ENCODE measurements at places on chromosomes 7 and 10.

GRCh38 chr10:13956826-13957225, 370.1 kb downstream of the PRPF18 start:
- peak; percentile 31 for DNase-seq

- no peak for DNase-seq
Observed at GRCh38 chr10:61313460-61313859, 139.7 kb downstream of the TMEM26 start.

DNA sequence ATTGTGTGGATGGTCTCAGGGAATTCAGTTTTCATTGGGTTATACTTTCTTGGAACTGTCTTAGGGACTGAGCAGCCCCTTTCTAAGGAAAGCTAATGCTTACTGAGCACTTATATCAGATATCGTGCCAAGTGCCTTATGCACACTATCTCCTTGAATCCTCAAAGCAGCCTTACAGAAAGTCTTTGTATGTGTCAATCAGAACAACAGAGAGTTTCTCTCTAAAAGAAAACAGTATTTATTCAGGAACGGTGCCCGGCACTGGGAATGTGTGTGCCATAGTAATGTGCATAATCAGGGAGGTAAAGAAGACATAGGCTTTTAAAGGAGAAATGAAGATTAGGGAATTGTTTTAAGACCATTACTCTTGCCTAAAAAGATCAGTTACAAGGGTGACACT, 17.3 kb downstream of the ANTXRL start:
- no peak for DNase-seq

- DNase-seq: no peak
Observed at GRCh38 chr10:133107442-133107841, 19.7 kb downstream of the ADGRA1 start.

DNA sequence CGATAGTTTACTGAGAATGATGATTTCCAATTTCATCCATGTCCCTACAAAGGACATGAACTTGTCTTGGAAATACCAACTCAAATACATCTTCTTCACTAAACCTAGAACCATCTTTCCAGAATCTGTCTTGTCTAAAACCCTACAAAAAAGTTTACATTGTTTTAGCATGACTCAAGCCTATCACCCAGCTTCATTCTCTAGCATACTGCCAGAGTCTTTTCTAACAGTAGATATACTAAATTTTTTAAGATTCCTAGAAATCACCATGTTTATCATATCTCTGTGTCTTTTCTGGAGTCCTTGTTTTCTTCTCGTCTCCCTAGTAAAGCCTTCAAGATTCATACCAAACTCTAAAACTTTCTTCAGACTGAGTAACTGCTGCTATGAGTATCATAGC, 129.7 kb downstream of the SEMA3E start:
- DNase-seq: no peak

DNA sequence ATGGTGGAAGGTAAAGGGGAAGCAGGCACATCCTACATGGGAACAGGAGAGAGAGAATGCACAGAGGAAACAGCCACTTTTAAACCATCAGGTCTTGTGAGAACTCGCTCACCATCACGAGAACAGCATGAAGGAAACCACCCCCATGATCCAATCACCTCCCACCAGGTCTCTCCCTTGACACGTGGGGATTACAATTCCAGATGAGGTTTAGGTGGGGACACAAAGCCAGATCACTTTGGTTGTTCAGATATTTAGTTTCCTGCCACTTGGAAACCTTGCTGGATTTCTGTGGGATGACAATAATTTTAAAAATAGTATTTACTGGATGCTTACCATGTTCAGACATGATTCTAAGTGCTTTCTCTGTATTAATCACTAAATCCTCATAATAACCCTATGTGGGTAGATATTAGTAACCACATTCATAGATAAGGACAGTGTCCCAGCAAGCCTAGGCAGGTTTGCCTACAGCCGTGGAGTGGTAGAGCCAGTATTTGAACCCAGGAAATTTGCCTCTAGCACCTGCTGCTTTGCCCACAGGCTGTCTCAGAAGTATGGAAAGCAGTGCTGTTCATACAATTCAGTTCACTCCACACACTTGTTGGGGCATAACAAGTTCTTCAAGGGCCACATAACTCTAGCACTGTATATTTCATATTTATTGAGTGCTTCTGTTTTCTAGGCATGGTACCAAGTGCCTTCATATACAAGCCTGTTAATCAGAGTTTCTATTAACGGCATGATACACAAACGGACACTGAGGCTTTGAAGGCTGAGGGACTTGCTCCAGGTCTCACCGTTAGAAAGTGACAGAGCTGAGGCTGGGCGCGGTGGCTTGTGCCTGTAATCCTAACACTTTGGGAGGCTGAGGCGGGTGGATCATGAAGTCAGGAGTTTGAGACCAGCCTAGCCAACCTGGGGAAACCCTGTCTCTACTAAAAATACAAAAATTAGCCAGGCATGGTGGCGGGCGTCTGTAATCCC, 8.3 kb downstream of the TLL2 start:
- no peak for DNase-seq

GRCh38 chr10:86712317-86712707, 44.0 kb downstream of the LDB3 start:
- DNase-seq: no peak

DNA sequence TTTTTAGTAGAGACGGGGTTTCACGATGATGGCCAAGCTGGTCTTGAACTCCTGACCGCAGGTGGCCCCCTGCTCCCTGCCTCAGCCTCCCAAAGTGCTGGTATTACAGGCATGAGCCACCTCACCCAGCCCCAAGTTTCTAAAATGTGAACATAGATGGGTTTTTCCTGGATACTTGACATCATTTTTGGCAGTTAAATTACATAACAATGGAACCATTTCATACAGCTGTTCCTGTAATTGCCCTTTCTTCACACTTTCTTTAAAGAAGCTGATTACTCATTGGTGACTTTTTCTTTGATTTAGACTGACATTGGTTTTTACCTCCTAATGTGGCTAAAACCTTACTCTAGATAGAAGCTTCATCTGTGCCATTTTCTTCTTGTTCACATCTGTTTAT, 5.9 kb downstream of the ZKSCAN1 start:
- DNase-seq: no peak

DNA sequence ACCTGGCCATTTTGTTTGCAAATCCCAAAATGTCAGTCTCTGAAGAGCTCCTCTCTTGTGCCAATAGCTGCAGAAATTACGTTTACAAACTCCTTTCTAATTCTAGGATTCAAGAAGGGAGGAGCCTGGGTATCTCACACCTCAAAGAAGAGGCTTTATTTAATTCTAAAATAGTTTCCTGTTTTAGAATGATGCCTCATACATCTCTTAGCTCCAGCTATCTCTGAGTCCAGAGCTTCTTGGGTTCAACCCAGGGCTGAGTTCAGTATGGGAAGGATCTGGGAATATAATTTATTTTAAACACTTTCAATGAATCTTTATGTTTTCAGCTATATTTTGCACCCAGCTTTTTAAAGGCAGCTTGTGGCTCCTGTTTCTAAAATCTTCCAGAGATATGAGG, 150.1 kb downstream of the CACNA2D1 start:
- no peak for DNase-seq

- no peak for DNase-seq
Observed at GRCh38 chr7:68143345-68143744, 1146.7 kb downstream of the TYW1 start.

- no peak for DNase-seq
Observed at GRCh38 chr10:129332476-129332875, 134.6 kb upstream of the MGMT start.

DNA sequence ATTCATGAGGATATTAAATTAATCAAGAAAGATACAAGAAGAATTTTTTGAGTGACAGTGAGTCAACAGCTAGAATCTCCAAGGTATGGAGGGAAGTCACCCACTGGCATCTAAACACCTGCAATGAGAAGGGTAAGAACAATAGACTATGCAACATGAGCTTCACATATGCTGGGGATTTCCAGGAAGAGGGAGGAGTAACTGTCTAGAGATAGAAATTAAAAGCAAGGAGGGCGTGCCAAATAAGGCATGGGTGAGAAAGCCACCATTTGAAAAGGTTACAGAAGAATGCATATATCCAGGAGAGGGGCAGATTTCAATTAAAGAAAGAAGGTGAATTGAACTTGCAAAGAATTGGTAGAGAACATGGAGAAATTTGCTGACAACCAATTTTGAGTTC, 365.7 kb downstream of the GPR37 start:
- no peak for DNase-seq

DNA sequence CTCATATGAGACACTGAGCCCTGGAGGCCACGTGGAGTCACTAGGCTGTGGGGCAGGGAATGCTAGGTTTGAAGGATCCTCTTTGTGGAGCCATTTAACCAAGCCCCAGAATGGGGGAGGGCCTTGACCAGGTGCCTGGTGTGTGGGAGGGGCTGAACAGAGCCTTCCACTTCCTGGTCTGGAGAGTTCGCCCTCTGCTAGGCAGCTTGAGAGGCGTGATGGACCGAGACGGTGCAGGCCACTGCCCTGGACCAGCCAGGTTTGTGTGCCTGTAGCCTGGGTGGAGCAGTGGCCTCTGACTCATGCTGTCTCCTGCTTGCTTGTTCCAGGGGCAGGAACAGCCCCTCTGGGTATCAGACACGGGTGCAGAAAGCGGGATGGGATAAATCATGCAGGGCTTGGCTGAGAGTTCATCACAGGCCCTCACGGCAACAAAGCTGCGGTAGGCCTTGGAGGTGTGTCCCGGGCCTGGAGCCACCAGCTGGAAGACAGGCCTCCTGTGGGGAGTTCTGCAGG, 27.4 kb downstream of the ADAMTS14 start:
- DNase-seq: no peak

- peak; percentile 45 for DNase-seq
Observed at GRCh38 chr10:96292971-96293920, 11.0 kb upstream of the DNTT start.

DNA sequence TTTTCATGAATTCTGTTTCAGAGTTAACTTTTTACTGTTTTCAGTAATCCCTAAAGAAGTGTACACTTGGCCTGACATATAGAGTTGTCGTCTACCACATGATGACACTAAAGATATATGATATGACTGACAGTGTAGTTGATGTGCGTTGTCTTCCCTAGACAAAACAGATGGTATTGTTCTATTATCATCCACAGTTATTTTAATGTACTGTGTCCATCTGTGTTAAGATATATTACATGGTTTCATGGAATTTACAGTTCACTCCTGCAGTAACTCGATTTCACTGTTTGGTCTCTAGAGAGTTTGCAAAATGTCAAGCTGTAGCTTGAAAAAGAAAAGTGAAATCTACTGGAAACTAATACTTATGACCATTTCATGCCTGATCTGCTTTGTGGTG, 18.1 kb downstream of the FOXP2 start:
- DNase-seq: no peak

- DNase-seq: no peak
Observed at GRCh38 chr10:11863353-11864109, 40.4 kb downstream of the PROSER2 start.

- no peak for DNase-seq
Observed at GRCh38 chr10:124291001-124291701, 127.6 kb downstream of the OAT start.

GRCh38 chr7:73768641-73769480, 1.2 kb downstream of the CLDN3 start:
- DNase-seq: no peak

DNA sequence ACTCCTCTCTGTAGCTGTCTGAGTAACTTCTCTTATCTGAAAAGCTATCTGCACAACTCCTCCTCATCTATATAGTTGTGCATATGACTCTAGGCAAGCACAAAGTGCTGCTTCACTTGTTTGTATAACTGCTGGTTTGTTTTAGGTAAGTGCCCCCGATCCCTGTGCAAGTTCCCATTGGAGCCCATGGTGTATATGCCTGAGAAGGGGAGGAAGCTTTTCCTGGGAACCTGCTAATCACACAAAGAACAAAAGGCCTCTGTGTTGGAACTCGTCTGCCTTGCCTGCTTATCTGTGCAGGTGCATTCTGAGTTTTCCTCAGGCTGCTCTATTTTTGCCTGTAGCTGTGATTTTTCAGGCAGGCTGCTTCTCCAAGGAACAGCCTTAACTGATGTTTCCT, 23.2 kb upstream of the PHF14 start:
- no peak for DNase-seq

GRCh38 chr10:25820874-25821273, 113.2 kb upstream of the MYO3A start:
- DNase-seq: no peak

All from body of pancreas (tissue), 4 donors.